HuH-7.5 (cell line): ENCODE measurements at places on chromosomes 3 and 15.

- DNase-seq: no peak
These were observed 1076.8 kb downstream of the TBL1XR1 start for GRCh38 chr3:176120507-176120906.

- DNase-seq: no peak
These were observed 24.8 kb upstream of the RBMS3 start for GRCh38 chr3:29255854-29256696.

GRCh38 chr15:85422607-85423006 is 42.2 kb downstream of the AKAP13 start:
- no peak for DNase-seq

GRCh38 chr3:197283045-197283444 is 15.4 kb downstream of the DLG1 start:
- no peak for DNase-seq

DNA sequence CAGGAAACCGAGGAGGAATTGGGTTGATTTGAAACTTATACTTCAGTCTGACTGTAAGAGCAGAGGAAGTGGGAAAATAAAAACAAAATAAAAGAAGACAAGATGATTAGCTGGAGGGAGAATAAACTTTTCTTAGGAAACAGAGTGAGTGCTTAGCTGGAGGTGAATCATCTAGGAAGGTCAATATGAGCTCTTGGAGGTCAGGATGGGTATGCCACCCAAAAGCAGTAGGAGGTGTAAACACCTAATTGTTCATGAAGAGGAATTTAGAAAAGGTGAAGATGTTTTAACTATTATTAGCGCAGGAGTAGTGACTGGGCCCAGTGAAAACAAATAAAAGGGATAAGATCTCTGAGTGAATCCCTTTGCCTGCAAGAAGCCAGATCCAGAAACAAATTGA is 39.9 kb upstream of the ARL14 start:
- no peak for DNase-seq

- DNase-seq: no peak
These were observed 13.0 kb upstream of the CTXND1 start for GRCh38 chr15:80265021-80265420.

DNA sequence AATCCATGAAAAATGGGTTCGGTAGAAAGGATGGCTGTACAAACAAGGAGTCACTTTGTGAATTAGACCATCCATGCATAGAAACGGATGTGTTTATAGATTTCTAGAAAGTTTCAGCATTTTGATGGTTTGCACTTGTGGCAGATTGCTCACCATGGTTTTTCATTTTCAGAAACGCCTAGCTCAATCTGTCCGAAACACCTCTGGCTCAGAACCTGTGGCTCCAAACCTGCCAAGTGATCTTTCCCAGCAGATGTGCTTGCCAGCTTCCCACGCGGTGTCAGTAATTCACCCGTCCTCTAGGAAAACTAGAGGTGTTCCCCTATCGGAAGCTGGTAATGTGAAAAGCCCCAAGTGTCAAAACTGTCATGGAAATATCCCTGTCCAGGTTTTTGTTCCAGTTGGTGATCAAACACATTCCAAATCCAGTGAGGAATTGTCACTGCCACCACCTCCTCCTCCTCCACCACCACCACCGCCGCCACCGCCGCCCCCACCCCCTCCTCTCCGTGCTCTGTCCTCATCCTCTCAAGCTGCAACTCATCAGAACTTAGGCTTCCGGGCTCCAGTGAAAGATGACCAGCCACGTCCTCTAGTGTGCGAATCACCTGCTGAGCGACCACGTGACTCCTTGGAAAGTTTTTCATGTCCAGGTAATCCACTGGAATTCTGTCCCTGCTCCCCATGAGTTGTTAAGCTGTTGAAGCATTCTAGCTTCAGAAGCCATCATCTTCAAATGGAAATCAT is 21.2 kb downstream of the WHAMM start:
- DNase-seq: no peak

DNA sequence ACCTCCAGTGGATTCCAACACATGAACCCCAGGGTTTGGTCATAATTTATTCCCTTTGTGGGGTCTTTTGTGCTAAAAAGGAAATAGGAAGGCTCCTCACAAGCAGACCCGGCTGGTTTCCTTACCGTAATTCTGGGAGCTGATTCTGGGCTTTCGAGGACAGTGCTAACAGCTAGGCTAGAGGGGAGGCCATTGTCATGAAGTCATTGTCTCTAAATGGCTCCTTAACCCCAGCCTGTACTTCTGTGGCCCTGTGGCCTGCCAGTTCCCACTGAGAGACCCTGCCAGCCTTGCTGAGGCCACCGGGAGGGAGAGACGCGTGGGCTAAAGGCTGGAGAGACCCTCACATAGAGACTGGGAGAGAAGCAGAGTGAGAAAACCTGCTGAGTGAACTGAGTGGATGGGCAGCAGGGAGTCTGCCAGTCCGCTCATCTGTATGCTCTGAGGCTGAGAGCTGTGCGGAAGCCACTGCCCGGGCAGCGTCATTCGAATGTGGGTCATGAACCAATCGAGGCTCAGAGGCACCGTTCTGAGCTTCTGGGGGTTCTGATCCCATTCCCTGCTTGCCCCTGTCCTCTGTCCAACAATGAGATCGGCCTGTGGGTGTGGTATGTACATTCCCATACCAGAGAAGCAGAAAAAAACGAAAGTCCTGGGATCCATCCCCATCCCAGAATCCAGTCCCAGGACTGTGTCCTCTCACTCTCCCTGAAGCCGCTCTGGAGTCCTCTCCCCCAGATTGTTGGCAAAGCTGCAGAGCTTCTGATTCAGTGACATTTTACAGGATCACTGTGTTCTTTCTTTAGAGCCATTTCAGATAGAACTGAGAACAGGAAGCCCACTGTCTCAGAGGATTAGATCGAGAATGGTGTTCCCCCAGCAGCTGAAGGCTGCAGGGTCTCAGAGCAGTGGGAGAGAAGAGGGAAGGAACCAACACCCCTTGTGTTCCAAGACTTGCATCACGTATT is 21.3 kb upstream of the DGKG start:
- no peak for DNase-seq

- DNase-seq: no peak
These were observed 84.3 kb downstream of the IQSEC1 start for GRCh38 chr3:12988728-12989454.

DNA sequence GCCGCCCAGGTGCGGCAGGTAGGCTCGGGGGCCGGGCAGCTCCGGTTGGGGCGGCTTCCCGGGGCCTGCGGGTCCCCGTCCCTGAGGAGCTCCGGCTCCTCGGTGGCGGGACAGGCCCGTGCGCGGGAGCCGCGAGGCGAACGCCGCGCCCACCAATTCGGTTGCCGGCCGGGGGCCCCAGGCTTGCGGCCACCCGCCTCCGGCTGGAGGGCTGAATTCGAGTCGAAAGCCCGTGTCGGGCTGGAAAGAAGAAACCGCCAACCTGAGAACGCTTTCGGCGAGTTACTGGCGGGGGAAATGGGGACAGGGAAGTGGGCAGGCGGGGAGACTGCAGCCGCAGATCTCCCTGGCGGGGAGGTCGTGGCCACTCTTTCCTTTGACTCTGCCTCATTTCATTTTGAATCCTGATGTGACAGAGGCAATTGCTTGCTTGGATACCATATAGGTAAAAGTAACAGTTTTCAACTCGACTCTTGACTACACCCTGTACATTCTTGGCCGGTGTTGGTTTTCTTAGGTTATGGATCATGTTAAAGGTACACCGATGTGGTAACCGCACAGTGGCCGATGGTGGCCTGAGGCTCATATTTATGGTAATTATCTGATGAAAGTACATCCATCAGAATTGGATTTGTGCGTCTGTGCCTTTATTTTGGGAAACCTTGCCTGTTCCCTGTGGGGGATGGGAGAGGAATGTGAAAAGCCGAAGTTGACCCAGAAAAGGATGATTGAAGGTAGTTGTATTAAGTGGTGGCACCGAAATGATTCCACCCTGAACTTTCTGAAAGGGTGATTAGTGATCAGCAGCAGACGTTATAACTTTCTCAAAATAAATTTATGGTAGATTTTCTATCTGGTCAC is 1.7 kb downstream of the B3GNT5 start:
- peak; percentile 4 for DNase-seq

DNA sequence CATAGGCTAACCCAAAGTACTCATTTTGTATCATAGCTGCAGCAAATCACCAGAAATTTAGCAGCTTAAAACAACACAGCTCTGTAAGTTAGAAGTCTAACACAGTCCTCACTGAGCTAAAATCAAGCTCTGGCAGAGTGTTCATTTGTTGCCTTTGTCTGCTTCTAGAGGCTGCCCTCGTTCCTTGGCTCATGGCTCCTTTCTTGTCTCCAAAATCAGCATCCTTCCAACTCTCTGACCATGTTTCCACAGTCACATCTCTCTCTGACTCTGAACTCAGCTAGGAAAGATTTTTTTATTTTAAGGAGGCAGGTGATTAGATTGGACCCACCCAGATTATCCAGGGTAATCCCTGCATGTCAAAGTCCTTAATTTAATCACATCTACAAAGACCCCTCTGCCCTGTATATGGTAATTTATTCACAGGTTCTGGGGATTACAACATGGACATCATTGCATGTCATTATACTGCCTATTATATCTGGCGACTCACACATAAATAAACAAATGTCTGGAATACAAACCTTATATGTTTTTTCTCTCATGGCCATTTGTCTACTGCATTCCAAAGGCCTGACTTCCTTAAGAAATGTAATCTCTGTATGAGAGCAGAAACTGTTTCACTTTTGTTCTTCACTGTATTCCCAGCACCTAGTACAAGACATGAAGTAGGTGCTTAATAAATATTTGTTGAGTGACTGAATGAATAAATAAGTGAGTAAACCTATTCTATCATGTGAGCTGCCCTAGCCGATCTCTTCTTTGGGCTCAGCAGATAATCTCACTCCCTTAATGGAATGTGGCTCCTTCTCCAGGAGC is 15.1 kb upstream of the UACA start:
- no peak for DNase-seq

GRCh38 chr15:68986322-68986721 is 28.2 kb upstream of the NOX5 start:
- no peak for DNase-seq

- no peak for DNase-seq
These were observed 57.1 kb downstream of the DHX30 start for GRCh38 chr3:47859956-47860605.

- DNase-seq: peak; percentile 73
These were observed 46.0 kb upstream of the SMAD6 start for GRCh38 chr15:66655997-66656396.

GRCh38 chr3:22994781-22995180 is 208.3 kb upstream of the UBE2E2 start:
- no peak for DNase-seq

DNA sequence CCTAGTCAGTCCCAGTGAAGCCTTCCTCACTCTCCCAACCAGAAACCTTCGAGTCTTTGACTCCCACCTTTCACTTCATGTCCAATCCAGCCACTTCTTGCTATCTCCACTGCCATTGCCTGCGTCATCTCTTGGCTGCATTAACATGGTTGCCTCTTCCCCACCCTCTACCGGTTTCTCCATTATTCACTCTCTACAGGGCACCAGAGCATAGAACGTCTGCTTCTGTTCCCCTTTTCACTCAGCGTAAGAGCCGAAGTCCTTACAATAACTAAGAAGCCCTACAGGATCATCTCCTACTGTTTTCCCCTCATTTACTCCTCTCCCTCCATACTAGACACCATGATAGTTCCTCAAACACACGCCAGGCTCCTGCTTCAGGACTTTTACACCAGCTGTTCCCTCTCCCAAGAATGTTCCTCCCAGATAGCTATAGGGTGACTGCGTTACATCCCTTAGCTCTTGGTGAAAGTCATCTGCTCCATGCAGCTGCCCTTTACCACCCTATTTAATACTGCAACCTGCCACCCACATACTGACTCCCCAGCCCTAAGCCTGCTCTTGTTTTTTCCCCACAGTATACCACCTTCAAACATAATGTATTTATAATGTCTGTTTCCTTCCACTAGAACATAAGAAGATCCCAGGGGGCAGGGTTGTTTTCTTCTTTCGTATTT is 30.9 kb downstream of the RCN2 start:
- no peak for DNase-seq

GRCh38 chr3:45017821-45018220 is 8.3 kb upstream of the CLEC3B start:
- DNase-seq: no peak

DNA sequence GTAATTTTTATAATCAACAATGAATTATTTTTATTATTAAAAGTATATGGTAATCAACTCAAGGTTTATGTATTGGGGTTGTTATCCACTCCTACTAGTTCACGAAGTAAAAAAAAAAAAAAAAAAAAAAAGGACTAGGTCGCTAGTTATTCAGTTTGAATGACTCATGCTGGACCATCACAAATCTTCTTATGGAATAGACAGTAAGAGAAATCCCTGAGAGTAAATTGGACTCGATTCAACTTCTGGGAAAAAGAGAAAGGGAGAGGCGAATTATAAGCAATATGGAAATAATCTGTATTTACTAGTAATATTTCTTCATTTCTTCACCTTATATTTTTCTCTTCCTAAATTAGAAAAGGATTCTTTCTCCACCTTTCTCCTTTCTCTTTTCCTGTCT is 2.0 kb downstream of the MYEF2 start:
- no peak for DNase-seq

DNA sequence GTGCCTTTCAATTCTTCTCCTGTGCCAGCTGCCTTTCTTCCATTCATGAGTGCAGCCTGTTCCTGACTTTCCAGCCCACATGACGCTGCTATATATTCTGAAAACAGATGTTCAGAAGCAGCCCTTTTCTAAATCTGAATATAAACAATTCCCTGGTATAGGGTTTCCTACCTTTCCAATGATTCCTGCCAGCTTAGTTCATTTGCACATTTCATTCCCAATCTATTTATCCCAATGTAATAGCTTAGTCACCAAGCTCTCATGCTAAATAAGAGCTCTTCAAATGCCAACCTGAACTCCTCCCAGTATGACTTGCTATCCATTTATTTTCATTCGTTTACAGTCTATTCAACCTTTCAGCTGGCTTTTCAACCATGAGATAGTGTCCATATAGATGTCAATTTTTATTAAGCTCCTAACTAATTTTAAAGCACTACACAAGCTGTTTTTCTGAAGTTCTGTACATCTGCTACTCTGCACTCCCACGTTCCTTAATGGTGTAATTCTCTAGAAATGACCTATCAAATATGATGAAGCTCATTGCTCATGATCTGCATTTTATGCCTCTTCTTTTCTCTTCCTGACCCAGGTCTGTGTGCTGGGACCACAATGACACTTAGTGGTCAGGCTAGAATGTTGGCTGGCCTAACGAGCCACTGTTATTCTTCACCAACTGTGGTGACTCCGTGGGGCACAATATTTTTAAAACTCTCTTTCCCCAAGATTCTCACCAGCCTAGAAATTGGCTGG is 605.0 kb upstream of the TBL1XR1 start:
- no peak for DNase-seq

GRCh38 chr15:101309436-101310160 is 14.6 kb upstream of the SNRPA1 start:
- DNase-seq: no peak
